ENCODE measurements at places on chromosomes 2 and 18.

DNA sequence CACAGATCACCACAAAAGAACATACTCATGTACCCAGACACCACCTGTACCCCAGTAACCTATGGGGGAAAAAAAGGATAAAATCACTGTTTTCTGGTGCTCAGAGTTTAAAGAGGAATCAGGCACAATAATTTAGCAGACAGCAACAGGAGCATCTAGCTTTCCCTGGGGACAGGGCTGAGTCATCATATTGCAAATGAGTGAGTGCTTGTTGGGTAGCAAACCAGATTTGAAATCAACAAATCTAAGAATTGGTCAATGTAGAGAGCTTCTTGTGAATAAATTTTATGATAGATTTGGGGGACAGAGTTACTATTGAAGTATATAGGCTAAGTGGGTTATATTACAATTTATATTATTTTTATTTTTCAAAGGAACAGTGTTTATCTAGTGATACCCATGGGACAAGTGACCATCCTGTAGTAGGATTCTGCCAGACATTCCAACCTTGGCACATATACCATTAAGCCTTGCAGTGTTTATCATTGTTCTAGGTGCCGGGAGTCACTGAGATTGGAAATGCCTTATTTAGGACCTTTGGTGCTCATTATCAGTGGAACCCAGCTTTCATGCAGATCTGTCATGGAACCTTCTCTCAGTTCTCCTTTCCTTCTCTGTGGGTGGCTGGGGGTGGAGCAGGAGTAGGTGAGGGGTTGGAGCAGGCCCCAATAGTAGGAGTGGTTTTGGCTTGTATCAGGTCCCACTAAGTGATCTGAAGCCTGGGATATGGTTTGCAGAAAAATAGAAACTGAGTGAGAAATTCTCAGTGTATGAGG is 117.2 kb downstream of the CERS6 start:
- DNase-seq: peak; percentile 5

DNA sequence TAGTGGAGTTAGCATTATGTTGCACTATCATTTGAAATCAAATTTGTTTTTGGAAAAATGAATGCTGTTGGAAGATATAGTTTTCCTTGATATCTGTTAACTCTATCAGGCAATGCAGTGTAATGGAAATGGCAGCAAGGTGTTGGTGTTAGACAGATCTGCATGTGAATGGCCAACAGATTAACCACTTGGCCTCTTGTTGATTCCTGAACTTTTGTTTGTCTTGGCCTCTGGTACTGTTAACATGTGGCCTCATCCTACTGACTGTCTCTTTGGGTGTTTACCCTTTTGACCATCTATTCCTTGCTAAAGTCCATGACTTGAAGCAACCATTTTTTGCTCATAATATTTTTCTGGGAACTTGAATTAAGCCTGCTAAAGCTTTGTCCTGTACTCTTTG is 110.2 kb upstream of the CDH2 start:
- no peak for DNase-seq

- DNase-seq: peak; percentile 86
Measured at GRCh38 chr2:197838036-197838435, 33.6 kb downstream of the PLCL1 start.

GRCh38 chr2:64634345-64635267 is 19.1 kb downstream of the SERTAD2 start:
- DNase-seq: no peak

DNA sequence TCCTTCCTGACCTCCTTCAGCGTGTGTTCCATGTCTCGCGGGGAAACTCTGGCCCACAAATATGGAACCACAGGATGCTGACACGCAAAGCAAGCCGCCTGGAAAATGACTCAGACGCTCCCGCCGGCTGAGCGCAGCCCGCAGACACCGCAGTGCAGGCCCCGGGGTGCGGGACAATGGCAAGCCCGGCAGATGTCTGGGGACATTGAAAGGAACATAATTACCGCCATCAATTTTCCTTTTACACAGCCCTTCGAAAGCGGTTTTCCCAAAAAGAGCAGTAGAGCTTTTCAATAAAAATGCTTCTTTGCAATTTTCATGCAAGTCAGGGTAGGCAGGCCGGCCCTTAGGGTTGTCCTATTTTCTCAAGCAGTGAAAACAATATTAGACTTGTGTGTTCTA is 159.2 kb upstream of the SH3BP4 start:
- no peak for DNase-seq

DNA sequence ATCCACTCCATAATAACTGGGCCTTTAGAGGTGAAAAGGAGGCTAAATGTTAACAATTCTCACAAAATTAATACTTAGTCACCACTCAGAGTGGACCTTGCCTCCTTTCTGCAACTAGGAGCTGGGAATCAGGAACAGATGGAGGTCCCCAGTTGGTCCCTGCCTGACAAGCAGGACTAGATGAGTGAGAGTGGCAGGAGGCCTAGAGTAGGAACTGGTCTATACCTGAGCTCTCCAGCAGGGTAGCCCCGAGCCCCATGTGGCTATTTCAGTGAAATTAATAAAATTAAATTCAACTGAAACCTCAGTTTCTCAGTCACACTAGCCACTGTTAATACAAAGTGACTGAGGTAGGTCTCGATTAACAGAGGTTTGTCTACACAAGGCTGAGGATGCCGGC is 150.5 kb downstream of the MYO5B start:
- no peak for DNase-seq

- no peak for DNase-seq
Measured at GRCh38 chr2:9118383-9118960, 88.1 kb upstream of the ASAP2 start.

DNA sequence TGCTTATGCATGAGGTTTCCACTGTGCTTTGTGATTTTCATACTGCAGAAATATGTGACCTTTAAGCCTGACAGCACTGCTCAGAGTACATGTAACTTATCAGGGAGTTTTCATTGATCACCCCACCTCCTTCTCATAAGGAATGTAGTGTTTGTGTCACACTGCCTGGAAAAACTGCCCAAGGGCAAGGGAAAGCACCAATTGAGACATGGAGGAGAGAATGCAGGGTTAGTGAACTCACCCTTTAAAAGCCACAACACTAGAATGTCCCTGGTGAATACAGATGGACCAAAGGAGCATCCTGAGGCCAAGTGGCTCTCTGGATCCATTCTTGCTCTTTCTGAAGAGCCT is 147.2 kb upstream of the SPATS2L start:
- no peak for DNase-seq

DNA sequence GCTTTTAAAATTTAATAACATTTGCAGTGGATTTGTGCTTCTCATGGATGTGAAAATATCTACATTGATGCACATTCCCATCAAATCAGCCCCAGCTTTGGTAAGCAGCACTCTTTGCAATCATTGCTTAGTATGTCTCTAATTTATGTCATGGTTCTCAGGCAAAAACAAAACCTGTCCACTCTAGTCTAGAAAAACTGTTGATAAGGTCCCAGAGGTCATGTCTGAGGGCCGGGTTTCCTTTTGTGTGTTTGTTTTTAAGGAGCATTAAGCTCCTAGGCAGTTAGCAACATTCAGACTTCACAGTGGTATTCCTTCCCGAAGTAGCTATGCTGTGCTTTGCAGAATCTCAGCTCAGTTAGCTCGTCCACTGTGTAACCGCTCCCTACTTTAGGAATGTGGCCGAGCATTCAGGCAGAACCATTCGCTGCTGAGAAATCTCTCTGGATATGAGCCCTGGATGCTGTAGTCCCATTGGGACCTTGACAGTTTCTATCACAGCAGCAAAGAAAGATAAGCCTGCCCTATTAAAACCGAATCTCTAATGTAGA is 4.0 kb downstream of the DIPK1C start:
- DNase-seq: no peak

DNA sequence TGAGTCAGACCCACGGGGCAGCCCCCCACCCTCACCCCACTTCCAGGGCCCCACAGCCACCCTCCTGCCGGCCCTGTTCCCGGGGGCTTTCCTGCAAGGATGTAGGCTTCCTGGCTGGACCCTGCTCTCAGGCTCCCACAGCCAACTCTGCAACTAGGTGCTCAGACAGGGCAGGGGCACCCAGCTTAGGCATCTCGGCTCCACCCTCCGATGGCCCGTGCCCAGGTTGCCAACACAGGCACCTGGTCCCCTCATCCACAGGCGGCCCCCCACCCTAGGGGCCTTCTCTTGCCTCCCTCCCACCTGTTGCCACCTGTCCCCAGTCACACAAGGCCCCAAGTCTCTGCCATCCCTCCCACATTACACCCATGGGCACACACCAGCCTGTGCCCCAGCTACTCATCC is 34.6 kb downstream of the HS6ST1 start:
- no peak for DNase-seq

DNA sequence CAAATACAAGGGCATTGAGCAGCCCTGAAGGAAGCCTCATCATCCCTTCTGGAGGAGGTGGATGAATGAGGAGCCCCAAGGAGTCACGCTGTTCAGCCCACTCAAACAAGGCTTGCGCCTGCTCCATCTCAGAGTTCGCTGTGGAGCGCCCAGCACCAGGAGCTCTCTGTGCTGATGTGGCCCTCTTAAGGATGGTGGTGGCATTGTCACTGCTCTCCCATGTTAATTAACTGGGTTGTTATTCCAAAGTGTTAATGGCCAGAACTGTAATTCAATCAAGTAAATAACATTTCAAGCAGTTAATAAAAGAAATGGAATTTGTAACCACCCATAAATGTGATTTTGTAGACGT is 726.0 kb upstream of the RAB6C start:
- DNase-seq: peak; percentile 22

GRCh38 chr2:190607014-190607597 is 41.8 kb upstream of the NAB1 start:
- no peak for DNase-seq

GRCh38 chr2:231360881-231361371 is 34.6 kb upstream of the B3GNT7 start:
- DNase-seq: no peak

DNA sequence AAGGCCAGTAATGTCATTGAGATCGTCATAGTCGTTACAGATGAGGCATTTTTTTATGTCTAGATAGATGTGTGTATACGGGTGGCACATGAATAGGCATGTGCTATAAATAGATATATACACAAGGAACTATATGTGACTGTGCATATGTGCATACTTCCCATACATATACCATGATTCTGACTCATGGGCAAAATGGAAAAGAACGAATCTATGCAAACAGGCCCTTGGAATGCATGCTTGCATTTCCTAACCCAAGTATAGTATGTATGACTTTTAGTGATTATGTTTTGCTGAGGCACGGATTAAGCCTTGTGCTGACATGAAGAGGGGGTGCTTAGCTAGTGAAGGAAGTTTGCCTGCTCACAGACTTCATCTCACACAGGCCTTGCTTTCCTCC is 111.7 kb downstream of the BCL11A start:
- no peak for DNase-seq

DNA sequence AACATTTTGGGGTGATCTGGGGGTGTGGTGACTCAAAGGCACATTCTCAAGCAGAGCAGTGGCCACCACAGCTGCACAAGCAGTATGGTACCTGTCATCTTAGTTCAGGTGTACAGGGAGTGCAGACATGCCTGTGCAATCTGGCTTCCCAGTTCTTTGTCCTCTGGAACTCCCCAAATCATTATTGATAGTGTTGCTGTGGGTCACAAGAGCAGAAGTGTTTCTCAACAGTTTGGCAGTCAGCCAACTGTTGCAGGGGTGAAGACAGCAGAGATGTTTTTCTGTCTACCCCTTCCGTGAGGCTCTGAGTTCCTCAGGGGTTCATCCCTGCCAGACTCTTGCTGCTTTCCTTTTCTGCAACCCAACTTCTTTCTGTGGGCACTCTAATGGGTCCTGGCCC is 206.5 kb upstream of the ZSWIM2 start:
- DNase-seq: peak; percentile 64
